ENCODE measurements at places on chromosomes 7 and 10.

- DNase-seq, result no peak
Observed at GRCh38 chr10:29114141-29114540, 174.7 kb upstream of the LYZL1 start.

GRCh38 chr10:4770801-4771553, 55.0 kb upstream of the AKR1E2 start:
- no peak for DNase-seq

DNA sequence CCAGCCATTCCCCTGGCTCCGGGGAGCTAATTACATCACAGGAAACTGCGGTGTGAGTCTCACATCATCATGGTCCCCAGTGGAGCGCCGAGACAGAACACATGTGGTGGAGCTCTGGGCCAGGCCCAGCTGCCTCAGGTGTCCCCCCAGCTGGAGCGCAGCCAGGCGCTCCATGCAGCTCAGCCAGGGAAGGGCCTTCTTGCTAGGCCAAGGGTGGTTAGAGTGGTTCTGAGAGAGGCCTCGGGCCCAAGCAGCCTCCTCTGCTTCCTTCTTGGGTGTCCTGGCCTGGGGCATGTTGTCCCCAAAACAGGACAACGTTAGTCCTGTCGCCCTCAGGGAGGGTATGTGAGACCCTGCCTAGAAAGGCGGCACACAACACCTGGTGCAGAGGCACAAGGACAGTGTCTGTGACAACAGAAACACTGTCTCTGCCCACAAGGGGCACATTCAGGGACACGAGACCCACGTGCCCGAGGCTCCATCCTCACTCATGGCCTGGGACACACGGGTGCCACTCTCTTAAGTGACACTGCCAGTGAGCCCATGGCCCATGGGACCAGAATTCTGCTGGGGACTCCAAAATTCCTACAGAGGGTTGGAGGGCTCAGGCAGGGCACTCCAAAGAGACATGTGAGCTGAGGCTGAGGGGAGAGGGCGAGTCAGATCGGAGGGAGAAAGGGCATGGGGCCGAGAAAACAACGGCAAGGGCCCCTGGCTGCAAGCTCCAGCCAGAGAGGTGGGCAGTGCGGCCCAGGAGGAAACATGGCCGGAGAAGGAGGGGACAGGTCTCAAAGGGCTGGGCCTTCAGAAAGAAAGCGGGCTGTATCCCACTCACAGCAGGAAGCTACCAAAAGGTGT, 37.0 kb upstream of the RET start:
- no peak for DNase-seq

DNA sequence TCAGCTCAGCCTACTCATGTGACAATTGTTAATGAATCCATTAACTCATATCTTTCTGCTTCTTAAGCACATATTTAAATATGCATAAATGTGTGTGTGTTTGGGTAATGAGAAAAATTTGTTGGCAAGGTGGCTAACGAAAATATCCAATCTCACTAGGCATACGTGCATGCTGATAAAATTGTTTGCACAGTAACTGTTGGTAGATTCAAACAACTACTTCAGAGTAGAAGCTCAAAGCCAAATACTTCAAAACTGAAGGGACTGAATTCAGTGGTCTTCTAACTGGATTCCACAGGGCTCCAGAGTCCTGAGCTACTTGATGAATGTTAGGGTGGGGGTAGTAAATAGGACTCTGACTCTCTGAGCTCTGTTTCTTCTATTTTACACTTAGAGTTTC, 757.0 kb downstream of the GRM8 start:
- DNase-seq, result no peak

DNA sequence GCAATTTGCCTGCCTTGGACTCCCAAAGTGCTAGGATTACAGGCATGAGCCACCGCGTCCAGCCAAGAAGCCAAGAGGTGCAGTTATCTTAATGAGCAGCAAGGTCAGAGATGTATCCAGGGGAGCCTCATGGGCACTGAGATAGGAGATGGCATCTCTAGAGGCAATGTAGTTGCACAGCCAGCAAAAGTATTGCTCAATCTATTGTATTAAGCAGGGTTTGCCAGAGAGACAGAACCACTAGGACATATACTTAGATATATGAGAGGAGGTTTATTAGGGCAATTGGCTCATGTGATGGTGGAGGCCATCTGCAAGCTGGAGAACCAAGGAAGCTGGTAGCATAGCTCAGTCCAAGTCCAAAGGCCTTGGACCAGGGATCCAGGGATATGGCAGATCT, 16.3 kb upstream of the VPS26A start:
- DNase-seq, result no peak

DNA sequence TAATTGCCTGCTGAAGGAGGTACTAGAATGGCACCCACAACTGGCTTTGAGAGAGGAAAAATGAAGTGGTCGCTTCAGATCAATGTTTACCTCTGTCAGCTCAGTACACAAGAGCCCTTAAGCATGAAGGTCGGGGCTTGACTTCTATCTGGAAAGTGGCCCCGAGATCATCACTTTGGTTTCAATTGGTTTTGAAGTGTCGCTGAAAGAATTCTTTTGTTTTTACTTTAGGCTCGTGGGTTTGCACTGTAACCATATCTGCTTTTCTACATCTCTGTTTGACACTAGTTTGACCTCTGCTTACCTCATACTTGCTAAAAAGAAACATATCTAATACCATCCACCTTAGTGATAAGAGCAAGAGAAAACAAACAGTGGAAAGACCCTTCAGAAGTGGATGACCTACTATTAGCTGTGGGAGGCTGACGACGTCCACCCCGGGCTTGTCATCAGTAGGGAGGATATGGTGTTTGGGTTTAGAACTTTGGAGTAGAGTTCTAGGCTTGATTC, 361.8 kb downstream of the GATA3 start:
- no peak for DNase-seq

DNA sequence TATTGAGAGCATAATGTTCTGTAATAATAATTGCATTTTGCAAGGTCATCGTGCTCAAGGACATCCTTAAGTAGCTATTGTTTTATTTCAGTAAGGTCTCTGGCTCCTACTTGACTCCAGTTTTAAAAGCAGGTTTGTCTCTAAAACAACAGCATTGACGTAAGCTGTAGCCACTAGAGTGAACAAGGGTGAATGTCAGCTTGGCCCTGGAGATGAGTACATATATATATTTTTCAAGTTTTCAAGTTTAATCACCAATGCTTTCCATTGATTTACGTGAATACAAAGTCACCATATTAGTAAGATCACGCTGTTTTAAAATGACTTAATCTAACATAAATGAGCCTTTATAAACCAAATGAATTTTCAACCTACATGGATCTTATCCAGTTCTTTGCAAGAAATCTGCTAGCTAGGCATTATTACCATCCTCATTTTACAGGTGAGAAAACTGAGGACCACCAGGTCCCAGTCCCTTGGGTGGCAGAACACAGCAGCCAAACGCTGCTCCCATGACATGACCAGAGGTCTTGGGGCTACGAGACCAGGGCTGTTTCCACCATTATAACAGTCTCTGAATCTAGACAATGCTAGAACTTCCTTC, 57.2 kb upstream of the ELMO1 start:
- no peak for DNase-seq

DNA sequence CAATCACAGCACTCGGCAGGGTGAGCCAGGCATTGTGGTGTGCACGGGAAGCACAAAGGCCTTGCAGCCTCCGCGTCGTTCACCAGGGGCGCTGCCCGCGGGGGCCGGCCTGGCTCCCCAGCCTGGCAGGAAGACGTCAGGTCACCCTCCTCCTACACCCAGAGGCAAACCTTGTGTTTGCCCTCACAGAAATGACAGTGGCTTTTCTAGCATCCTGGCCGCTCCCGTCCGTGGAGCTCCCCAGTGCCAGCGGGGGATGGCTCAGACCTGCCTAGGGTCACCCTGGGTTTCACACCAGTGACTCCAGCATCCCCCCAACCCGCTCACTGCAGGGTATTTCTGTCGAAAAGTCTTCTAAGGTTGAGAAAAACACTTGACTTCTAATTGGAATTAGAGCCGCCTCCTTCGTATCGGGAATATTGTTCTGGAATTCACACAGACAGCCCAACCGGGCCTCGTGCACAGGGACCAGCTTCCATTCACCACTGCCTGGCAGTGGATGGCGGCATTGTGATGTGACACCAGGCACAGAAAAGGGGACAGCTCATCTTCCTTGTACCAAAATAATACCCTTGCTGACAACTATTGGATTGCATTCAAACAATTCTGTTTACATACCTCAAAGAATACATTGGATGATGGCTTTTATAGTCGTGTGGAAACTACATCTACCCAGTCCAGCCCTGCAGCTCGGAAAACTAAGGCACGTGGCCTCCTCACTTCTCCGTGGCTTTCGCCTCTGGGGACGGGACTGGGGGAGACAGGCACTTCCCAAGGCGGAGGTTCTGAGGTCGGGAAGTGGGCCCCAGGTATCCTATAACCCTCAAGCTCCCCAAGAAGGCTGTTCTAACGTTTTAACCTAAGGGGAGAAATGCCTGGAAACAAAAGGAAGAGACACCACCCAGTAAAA, 109.0 kb downstream of the EBF3 start:
- no peak for DNase-seq

- no peak for DNase-seq
Observed at GRCh38 chr7:11193131-11193867, 219.6 kb downstream of the PHF14 start.

- DNase-seq, result no peak
Observed at GRCh38 chr10:28928484-28928883, 251.2 kb downstream of the BAMBI start.

DNA sequence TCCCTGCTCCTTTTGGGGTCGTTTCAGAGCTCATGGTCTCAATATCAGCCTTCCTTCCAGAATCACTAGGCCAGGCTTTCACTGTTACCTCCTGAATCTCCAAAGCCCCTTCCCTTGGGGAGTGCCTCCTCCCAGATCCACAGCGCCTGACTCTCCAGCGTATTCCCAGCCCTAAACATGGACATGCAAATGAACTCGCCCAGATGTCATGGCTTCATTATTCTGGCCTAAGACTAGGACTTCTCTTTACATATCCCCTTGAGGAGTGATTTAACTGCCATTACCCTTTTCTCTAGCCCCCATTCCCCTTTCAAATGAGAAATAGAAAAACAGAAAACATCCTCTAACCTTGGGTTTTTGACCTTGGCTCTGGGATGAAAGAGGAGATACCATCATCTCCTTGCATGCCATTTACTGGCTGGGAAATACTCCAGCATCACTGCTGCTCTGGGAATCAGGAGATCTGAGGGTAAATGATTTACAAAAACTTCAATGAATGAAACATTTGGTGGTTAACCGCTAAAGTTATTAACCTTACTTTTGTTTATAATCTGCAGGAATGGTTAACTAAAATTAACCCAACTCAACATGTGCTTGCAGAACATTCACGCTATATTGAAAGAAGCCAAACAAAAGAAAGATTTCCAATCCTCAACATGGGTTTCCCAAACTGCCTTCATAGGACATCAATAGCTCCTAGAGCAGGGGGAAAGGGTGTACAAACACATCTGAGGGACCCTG, 37.0 kb downstream of the FAM171A1 start:
- DNase-seq, result no peak

- DNase-seq, result no peak
Observed at GRCh38 chr7:114940220-114940619, 18.3 kb downstream of the MDFIC start.

DNA sequence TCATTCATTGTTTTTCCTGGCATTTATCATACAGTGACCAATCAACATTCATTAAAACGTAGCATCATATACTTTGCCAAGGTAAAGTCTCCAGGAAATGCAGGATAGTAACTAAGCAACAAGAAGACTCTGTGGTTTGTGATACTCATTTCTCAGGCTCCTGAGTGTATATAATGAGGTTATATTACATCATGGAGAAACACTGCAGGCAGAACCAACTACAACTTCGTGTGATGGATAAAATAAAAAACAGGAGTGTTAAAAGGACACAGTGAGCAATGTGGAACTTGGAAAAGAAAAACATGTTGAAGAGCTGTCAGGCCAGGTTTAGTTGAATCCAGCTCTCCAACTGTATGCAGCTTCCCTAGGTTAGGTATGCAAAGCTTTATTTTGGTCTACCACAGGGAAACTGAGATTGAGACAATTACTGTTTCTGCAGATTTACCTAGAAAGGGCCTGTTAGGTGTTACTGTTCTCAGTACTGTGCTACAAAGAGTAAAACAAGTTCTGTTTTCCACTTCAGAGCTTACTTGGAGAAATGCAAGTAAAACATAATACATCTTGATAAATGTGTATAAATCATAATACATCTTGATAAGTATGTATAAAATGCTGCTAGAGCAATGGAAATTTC, 7.8 kb upstream of the CCNY start:
- no peak for DNase-seq

DNA sequence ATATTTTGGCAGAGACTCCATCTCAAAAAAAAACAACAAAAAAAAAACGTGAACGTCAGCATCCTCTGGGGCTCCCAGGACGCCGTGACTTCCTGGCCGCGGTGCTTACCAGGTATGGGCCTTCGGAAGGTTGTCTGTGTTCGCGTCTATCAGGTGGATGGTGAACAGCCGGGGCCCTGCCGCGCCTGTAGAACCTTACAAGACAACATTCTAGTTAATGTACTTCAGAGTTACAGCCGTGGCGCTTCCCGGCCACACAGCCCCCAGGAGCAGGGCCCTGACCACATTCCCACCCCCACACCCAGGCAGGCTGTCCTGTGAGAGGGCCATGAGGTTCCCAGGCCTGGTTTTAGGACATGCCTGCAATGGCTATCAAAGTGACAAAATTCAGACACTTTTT, 111.0 kb downstream of the SMURF1 start:
- no peak for DNase-seq

DNA sequence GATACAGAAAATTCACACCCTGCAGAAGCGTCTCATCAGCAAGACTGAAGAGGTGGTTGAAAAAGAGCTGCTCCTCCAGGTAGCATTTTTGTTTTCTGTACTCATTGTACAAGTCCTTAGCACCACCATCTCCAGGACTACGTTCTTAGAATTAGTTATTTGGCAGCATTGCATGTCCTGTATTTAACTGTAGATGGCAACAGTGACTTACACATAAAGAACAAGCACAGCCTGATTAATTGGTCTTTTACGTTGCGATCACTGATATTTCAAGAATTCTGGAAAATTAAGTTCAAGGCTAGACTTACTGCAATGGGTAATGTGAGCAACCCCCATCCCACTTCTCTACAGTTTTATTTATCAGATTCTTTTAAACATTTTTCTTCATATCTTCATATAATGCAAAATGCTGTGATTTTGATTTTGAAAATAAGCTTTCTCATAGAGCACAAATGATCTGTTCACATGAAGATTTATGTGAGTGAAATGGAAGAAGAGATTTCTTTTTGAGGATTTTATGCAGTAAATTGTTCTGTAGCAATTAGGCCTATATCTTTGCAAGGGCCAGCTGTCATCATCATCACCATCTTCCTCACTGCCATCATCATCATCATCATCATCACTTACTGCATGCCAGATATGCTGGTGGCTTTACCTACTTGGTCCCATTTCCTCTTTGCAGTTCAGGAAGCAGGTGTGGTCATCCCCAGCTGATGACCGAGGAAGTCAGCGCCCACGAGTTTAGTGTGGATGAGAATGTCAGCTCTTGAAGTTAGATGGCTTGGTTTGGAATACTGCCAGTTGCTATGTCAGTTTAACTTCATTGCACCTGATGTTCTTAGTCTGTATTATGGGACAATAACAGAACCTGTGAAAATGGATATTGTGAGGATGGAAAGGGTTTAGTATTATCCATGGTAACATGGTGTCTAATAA, 53.4 kb downstream of the CFAP58 start:
- DNase-seq, result no peak

- no peak for DNase-seq
Observed at GRCh38 chr7:120867932-120868331, 10.0 kb upstream of the TSPAN12 start.

GRCh38 chr10:47311932-47312662, 10.2 kb upstream of the GDF2 start:
- peak; percentile 16 for DNase-seq

- no peak for DNase-seq
Observed at GRCh38 chr10:33106767-33107166, 148.7 kb upstream of the ITGB1 start.
